Myocyte (in vitro differentiated cells): ENCODE measurements at places on chromosomes 1 and 21.

- DNase-seq = no peak
Observed at GRCh38 chr1:109488201-109488600, 4.5 kb downstream of the ATXN7L2 start.

GRCh38 chr1:82245345-82246014 lies 444.7 kb downstream of the ADGRL2 start:
- DNase-seq = no peak

GRCh38 chr1:187417520-187417919 lies 588.8 kb downstream of the PLA2G4A start:
- DNase-seq = no peak

DNA sequence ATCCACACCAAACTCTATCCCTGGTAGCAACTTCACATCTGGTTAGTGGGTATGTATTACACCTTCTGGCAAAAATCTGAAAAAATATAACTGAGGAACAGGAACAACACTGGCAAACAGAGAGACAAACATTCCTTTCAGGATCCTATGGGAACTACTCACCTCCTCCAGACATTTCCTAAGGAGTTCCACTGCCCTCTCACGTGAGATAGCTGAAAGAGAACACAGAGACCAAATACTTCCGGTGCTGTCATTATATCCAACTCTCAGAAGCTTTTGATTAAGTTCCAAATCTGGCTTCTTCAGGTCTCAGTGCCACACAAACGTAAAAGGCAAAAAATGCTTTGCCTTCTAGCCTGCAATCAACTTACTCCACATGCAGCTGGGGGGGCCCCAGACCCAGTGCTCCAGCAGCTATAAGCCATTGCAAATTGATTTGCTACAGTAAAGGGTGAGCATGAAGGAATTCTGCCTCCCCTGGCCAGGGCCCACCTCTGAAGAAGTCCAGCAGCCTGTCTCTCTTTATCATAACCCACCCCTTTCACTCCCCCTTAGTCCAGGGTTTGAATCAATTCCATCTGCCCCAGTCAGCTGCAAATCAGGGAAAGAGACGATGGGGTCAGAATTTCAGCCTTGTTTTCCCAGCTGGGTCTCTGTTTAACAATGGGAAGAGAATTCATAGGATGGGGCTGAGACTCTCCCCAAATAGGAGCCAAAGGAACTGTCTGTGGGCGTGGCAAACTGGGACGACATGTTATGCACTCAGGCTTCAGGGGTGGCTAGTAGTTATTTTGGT lies 32.2 kb downstream of the TFAP2E start:
- no peak for DNase-seq

DNA sequence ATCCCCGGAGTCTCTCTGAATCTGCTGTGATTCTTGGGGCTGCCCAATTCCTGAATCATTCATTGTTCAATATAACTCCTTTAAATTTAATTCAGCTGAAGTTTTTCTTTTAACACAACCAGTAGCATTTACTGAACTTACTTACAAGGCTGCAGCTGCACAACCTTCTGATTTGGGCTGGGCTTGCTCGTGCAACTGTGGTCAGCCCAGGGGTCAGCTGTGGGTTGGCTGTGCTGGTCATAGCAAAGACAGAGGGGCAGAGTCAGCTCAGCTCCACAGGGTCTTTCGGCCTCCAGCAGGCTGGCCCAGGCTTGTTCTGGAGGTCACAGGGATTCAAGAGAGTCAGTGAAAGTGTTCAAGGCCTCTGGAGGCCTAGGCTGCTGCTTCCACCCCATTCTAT lies 186.1 kb downstream of the MATN1 start:
- no peak for DNase-seq

GRCh38 chr21:44991538-44992483 lies 52.0 kb downstream of the SLX9 start:
- no peak for DNase-seq

DNA sequence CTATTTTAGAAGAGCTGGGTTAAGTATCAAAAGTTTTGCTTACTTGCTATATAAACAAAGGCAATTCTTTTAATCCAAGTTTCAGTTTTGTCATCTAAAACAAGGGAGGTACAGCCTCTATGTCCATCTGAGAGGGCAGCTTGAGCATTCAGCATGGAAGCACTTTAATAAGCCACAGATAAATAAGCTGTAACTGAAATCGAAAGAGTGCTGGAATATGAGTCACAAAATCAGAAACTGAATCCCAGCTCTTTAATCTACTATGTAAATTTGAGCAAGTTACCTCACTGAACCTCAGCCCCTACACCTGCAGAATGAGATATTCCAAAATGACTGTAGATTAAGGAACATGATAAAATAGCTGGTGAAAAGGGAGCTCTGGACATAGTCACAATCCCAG lies 80.0 kb upstream of the HP1BP3 start:
- DNase-seq = no peak

- no peak for DNase-seq
Observed at GRCh38 chr1:151032164-151032563, 4.2 kb upstream of the BNIPL start.

DNA sequence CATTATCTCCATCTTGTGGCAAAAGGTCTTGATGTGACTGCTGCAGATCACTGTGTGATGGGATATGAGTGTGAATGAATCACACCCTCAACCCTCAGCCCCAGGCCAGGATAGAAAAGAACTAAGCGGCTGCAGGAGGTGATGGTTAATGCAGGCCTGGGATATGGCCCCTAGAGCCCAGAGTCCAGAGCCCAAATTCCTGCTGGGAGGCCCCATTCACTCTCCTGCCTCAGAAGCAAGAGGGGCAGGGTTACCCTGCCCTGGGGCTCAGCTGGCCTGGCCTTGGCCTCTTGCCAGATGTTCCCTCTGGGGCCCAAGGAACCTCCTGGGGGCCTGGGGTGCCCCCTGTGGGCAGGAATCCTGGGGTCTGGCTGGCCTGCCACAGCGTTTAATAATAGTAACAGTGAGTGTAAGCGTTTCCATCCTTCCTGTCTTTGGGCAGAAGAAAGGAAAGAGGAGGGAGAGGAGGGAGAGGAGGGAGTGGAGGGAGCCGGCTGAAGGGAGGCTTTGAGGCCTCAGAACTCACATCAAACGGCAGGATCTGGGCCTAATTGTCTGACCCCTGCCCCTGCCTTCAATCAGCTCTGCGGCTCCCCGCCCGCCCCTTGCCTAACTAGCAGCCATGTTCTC lies 26.2 kb downstream of the DMAP1 start:
- DNase-seq = peak; percentile 76

- DNase-seq = peak; percentile 28
Observed at GRCh38 chr1:101463195-101463594, 226.4 kb downstream of the S1PR1 start.

DNA sequence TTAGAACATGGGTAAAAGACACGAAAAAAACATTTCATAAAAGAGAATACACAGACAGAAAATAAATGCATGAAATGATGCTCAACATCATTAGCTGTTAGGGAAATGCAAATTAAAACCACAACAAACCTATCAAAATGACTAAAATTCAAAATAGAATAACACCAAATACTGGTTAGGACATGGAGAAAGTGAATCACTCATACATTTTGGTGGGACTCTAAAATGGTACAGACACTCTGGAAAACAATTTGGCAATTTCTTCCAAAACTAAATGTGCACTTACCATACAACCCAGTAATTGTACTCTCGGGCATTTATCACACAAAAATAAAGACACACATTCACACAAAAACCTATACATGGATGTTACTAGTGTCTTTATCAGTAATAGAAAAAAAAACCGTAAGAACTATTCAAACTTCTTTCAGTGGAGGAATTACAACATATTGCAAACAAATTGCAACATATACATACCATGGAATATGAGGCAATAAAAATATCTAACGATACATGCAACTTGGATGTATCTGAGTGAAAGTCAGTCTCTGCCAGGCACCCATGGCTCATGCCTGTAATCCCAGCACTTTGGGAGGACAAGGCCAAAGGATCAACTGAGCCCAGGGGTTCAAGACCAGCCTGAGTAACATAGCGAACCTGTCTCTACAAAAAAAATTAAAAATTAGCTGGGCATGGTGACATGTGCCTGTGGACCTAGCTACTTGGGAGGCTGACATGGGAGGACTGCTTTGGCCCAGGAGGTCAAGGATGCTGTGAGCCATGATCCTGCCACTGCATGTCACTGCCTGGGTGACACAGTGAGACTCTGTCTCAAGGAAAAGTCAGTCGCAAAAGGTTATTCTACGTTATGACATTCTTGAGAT lies 19.6 kb downstream of the HSF2BP start:
- no peak for DNase-seq

- DNase-seq = no peak
Observed at GRCh38 chr1:212302745-212303383, 17.7 kb downstream of the PPP2R5A start.
